ENCODE measurements at places on chromosomes 7 and 10.

GRCh38 chr10:90337316-90337715 is 520.5 kb downstream of the HTR7 start:
- DNase-seq = no peak

DNA sequence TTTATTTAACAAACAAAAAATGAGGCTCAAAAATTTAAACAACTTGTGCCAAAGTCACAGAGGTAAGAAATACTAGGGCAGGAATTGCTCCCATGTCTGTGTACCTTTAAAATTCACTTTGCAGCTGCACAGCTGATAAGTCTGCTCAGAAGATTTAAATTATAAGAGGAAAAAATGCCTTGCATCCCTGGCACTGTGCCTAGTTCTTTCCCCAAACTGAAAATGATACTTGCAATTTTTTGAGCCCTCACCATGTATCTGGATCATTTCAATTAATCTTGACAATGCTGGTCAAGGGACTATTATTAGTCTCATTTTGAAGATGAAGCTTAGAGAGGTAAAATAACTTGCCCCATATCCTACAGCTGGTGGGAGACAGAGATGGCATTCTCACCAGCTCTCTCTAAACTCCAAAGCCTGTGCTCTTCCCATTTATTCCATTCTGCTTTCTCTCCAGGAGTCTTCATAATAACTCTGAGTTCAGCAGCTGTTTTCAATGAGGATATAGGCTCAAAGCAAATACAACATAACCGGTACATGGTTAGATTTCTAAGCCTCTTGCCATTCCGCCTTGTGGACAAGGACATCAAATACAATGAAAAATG is 350.5 kb upstream of the LRRTM3 start:
- no peak for DNase-seq

GRCh38 chr7:112161253-112162141 is 44.7 kb downstream of the DOCK4 start:
- DNase-seq = no peak

DNA sequence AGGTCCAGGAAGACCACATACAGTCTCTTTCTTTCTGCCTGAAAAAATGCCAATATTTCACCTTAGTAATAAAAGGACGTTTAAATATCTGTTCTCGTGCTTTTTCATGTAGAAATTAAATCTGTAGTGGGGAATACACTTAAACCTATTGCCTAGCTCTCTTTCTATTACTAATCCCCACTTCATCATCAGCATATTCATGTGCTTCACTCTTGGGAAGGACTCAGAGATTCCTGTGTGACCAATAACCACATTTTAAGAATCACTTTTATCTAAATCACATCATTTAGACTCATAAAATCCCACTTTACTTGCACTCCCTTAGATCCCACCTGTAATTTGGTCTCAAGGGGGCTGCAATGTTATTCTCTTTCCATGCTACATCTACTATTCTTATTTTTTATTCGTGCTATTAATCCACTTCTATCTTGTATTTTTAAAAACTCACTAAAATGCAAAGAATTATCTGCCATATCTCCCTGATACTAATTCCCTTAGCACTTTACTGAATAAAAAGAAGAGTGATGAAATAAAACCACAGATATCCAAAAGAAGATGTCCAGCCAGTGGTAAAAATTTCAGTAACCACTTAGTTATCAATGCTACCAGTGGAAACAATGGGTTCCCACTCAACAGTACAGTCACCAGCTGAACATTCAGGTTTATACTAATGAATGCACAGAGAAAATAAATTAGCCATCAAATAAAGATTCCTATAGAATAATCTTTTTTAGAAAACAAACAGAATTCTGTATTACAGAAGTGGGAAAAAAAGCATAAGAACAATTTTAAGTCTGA is 102.1 kb downstream of the PPP1R17 start:
- DNase-seq = no peak

DNA sequence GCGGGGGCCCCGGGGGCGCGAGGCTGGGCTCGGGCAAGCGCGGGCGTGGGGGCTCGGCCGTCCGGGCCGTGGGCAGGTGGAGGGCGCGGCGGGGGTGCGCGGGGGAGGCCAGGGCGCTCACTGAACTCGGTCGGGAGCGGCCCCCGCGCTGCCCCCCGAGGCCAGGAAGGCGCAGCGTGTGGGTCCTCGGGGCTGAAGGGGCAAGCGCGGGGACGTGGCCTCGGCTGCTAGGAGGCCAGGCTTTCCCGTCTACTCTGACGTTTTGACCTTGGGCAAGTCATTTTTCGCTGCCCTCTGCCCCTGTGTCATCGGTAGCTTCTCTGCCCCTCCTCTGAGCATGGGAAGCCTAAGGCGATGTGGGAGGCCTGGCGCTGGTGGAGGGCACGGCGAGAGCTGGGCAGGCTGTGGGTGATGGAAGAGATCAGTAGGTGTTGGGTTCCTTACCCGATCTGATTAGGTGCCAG is 441 bp downstream of the FBH1 start:
- no peak for DNase-seq

- DNase-seq = no peak
Observed at GRCh38 chr10:100470367-100470766, 7.6 kb downstream of the WNT8B start.

DNA sequence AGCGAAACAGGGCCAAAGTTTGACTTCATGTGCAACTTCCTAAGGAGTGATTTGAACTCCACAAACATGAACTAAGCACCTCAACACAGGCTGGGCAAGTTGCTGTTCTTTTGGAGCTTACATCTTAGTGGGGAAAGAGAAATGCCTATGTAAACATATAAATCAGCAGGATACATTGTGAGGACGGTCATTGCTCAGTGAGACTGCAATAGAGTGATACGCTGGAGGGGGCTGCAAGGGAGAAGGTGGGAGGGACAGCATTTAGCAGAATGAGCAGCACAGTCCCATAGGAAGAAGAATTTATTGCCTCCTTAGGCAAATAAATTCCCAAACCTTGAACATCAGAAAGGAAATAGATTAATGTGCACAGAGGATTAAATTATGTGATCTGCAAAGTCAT is 90.0 kb downstream of the EGFR start:
- no peak for DNase-seq

DNA sequence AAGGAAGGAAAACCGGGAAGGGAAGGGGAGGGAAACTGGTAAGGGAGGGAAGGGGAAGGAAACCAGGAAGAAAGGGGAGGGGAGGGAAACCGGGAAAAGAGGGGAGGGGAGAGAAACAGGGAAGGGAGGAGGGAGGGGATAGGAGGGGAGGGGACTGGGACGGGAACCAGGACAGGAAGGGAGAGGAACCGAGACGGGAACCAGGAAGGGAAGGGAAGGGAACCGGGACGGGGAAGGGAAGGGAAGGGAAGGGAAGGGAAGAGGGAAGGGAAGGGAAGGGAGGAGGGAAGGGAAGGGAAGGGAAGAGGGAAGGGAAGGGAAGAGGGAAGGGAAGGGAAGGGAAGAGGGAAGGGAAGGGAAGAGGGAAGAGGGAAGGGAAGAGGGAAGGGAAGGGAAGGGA is 13.6 kb downstream of the C10orf67 start:
- no peak for DNase-seq

DNA sequence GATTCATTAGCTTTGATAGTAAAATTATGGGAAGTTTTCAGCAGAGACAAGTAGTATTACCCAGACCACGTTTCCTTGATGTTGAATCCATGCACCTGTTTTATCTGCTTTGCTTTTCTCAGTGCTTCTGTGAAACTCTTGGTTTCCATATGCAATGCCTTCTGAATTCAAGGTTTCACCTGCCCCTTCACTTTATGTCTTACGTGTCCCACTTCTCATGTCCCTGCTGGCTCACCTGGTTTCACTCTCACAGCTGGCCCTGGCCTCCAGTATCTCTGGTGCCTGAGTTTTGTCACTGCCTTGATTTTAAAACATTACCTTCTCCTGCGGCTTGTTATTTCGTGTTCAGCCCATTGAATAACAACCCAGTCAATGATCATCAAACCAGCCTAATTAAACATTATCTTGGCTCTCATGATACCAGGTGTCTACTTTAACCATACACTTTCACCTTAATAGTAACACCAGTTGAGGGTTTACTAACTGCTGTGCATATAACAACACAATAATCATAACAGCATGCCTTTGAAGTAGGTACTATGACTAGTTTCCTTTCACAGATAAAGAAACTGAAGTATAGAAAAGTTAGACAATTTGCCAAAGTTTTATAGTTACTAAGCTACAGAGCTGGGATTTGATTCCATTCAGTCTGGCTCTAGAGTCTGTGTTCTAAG is 175.7 kb upstream of the PCLO start:
- no peak for DNase-seq

GRCh38 chr10:72567889-72568640 is 57.8 kb downstream of the MICU1 start:
- no peak for DNase-seq

- no peak for DNase-seq
Observed at GRCh38 chr10:51937308-51938140, 238.1 kb upstream of the CSTF2T start.

- peak; percentile 54 for DNase-seq
Observed at GRCh38 chr10:72784551-72785351, 92.8 kb downstream of the MCU start.

- no peak for DNase-seq
Observed at GRCh38 chr7:158676171-158676840, 28.3 kb downstream of the NCAPG2 start.

GRCh38 chr7:11620406-11621253 is 211.4 kb downstream of the THSD7A start:
- no peak for DNase-seq

DNA sequence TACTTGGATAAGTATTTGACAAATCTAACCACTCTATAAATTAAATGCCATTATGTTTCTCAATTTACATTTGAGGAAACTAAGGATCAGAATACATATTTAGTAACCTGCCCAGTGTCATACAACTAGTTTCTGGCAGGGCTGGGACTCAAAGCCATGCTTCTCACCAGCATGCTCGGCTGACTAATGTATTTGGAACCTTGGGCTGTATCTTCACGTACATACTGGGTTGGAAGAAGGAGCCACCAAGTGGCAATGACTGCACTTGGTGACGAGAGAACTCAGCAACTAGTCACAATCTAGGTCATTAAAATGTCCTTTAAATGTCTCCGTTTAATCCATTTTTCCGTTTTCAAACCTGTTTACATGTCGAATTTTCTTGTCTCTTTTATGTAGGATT is 42.9 kb downstream of the CHRM2 start:
- no peak for DNase-seq

- DNase-seq = no peak
Observed at GRCh38 chr7:139680676-139681462, 96.9 kb downstream of the HIPK2 start.

GRCh38 chr7:20199015-20199737 is 18.0 kb downstream of the MACC1 start:
- no peak for DNase-seq

DNA sequence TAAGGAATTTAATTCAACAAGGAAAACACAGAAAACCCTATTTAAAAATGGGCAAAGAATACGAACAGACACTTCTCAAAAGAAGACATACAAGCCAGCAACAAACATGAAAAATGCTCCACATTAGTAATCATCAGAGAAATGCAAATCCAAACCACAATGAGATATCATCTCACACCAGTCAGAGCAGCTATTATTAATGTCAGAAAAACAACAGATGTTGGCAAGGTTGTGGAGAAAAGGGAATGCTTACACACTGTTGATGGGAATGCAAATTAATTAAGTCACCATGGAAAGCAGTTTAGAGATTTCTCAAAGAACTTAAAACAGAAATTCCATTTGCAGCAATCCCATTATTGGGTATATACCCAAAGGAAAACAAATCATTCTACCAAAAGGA is 55.2 kb downstream of the GCC1 start:
- no peak for DNase-seq

- DNase-seq = no peak
Observed at GRCh38 chr10:36256948-36257356, 614.9 kb upstream of the FZD8 start.

GRCh38 chr7:23852988-23853387 is 143.0 kb downstream of the STK31 start:
- no peak for DNase-seq

DNA sequence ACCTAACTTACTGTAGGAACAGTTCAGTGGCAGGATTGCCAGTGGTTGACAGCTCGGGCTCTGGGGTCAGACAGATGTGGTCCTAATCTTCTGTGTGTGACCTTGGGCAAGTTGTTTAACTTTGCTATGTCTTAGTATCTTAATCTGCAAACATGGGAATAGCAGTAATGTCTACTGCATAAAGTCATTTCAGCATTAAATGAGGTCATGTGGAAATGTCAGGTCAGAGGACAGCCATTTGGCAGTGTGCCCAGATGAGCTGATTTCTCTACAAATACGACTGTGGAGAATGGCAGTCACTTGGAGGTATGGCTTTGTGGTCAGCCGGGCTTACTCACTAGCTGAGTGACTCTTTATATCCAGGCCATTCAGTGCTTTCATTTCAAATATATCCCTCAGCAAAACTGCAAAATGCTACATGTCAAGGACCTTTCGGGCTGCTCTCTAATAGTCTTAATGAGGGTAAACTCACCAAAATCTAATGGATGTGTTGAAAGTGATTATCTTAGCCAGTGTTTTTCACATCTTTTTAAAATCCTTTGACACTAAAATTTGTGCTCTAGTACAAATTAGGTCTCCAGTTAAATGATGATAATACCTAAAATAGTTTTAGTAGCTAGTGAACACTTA is 171.4 kb downstream of the ST7 start:
- no peak for DNase-seq

DNA sequence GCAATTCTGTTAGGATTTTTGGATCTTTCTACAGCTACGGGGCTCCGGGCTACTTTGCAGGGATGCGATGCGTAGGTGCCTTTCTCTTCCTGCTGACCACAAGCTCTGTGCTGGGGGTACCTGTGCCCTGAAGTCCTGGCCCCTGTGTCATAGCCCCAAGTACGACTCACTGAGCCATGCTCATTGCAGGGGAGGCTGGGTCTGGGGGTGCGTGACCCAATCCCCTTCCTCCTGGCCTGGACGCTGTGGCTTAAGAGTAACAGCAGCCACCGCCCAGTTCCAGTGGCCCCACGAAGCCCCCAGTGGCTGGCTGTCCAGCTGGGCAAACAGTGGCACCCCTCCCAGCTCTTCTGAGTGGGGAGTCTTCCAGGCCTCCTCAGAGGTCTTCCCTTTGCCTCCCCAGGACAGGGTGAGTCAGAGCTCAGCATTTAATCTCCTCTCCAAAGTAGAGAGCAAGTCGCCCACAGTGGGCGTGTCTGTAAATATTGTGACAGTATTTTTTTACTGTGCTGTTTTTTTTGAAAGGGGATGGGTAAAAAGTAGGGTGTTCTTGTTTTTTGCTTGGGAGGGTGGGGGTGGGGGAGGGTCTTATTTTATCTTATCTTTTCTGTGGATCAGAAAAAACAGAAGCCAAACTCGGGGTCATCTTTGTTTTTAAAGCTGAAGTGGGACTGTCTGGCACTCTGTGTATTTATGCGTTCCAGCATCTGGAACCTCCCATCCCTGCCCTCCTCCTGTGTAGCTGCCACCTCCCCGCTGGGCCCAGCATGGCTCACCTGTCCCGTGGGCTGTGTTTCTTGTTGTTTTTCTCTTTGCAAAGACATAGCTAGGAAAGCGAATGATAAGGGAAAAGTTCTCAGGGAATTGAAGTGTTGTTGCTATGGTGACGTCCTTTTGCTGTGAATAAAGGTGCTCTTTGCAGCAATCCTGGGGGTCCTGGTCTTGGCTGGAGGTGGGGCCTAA is 8.2 kb downstream of the LFNG start:
- DNase-seq = no peak

GRCh38 chr7:24279512-24279911 is 4.5 kb upstream of the NPY start:
- DNase-seq = no peak
